ENCODE measurements at places on chromosomes 4 and X.

GRCh38 chrX:68059469-68059868 is 373.8 kb downstream of the OPHN1 start:
- DNase-seq: no peak

GRCh38 chr4:99893839-99894160 is 427 bp downstream of the LAMTOR3 start:
- no peak for DNase-seq

DNA sequence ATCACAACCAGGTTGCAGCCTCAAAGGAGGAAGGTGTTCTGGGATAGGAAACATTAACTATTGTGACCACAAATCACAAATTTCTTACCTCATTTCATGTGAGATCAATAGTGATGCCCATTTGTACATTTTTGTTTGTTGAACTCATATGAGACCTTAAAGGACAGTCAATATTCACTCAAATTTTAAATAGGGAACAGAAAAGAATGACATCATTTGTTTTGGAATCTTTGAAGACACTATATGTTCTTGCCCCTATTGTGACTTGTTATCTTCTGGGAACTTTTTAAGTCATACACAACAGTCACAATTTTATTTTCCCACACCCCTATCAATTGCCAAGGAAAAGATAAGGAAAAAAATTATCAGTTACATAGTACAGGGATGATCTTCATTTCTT is 346.5 kb downstream of the ARAP2 start:
- DNase-seq: no peak

- DNase-seq: no peak
Observed at GRCh38 chr4:60452266-60452665, 747.9 kb upstream of the ADGRL3 start.

- DNase-seq: peak; percentile 18
Observed at GRCh38 chrX:153516073-153516472, 1.4 kb upstream of the ATP2B3 start.

DNA sequence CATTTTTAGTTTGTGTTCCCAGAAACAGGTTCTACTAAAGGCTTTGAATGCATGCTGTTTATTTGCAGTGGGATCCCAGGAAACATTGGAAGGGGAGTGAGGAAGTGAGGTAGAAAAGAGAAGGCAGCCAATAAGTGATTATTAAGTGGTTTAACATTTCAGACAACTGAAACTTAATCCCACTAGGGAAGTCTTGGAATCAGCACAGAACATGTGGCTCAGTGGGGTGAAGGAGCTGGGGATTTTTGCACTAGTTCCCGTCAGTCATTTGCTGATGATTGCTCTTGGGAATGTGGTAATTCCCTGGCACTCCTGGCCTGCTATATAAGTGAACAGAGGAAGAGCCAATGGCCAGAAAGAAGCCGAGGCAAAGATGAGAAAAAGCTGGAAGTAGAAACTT is 1053.0 kb upstream of the IGFBP7 start:
- DNase-seq: peak; percentile 1

GRCh38 chr4:152455311-152455710 is 80.6 kb downstream of the FBXW7 start:
- DNase-seq: no peak

GRCh38 chr4:16827794-16828724 is 70.4 kb downstream of the LDB2 start:
- DNase-seq: no peak

All from fibroblast of upper back skin (primary cell).